ENCODE measurements at places on chromosomes 13 and 19.

GRCh38 chr19:13234518-13234917 is 84.3 kb downstream of the IER2 start:
- DNase-seq: peak; percentile 84

- DNase-seq: no peak
Measured at GRCh38 chr19:42030645-42031440, 36.8 kb upstream of the ATP1A3 start.

- peak; percentile 87 for DNase-seq
Measured at GRCh38 chr19:16594131-16594586, 21.9 kb upstream of the SLC35E1 start.

- DNase-seq: no peak
Measured at GRCh38 chr13:79171141-79172061, 234.7 kb downstream of the RBM26 start.

- no peak for DNase-seq
Measured at GRCh38 chr19:35519291-35519690, 5.8 kb upstream of the DMKN start.

- DNase-seq: no peak
Measured at GRCh38 chr13:110311443-110312338, 4.6 kb downstream of the COL4A2 start.

DNA sequence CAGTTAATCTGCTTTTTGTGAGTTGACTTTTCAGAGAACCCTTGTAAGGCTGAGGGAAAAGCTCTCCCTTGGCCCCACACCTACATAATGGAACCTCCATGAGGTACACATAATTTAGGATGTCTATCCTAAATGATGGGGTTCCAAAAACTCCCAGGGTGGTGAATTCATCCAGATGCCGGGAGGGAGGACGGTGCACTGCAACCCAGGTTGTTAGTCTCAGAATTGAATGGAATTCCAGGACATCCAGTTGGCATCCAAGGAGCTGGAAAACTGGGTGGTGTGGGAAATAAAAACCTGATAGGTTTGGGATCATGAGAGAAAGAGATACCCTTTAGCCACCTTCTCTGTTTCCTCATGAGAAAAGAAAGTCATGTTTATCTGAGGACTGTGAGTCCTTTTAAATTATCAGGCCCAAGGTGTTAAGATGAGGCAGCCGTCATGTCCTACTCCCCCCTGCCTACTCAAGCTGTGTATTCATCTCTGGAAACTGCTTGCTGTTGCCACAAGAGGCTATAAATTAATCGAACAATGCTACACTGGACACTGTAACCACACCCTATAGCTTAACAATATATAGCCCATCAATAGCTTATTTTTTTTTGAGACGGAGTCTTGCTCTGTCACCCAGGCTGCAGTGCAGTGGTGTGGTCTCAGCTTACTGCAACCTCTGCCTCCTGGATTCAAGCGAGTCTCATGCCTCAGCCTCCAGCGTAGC is 49.5 kb downstream of the C13orf46 start:
- no peak for DNase-seq

GRCh38 chr19:33214596-33214995 is 11.1 kb downstream of the SLC7A10 start:
- peak; percentile 20 for DNase-seq

DNA sequence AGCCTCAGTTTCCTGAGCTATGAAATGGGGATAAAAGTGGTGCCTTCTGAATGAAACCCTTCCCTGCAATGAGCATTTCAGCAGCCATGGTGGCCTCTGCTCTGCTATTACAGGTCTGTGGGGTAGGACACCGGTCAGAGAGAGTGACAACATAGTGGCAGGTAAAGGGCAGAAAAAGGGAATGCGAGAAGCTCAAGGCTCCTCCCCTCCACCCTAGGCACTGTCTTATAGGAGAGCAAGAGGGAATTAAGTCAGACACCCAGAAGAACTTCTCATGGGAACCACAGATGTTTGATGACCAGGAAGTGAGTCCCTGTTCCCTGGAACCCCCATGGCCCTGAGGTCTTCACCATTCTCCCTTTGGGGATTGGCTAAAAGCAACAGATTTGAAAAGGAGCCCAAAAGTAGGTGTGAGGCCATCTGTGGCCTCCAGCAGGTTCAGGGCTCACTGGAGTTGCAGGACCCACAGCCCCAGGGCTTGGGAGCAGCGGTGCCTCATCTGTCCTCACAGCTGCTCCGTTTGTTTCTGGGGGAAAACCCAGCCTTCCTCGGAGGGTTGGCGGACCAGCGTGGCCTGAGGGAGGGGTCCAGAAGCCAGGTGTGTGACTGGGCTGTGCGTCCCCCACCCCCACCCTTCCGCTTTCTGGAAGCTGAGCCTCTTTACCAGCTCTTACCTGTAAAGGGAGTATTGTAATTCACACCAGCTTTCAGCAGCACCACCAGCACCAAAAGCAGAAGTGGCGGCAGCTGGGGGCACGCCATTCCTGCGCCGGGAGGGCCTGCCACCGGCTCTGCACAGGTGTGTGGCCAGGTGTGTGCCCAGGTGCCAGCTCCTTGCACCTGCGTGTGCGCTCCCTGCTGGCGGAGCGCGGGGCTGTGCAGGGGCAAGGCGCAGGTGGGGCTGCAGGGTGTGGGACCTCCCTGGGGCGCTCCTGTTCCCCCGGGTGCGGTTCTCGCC is 19.4 kb downstream of the IQCN start:
- no peak for DNase-seq

- no peak for DNase-seq
Measured at GRCh38 chr13:25816239-25816638, 235.6 kb downstream of the SHISA2 start.

- DNase-seq: no peak
Measured at GRCh38 chr13:46367617-46368327, 19.3 kb downstream of the RUBCNL start.

DNA sequence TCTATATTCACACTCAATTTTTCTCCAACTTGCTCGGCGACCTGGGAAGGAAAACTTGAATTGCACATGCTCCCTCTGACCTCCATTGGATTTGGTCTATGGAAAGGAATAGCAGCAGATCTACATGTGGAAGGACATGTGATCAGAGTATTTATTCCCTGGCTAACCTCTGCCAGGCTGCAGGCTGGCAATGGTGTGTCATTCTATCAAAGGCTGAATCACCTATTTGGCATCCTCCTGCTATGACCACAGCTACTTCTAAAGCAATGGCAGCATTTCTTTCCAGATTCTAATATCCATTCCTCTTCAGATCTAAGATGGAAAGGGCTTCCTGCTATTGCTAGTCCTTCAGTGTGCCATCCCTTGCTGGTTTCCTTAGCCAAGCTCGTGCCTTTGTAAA is 144.3 kb upstream of the FREM2 start:
- no peak for DNase-seq

GRCh38 chr13:46572752-46573431 is 19.9 kb downstream of the LRCH1 start:
- no peak for DNase-seq

DNA sequence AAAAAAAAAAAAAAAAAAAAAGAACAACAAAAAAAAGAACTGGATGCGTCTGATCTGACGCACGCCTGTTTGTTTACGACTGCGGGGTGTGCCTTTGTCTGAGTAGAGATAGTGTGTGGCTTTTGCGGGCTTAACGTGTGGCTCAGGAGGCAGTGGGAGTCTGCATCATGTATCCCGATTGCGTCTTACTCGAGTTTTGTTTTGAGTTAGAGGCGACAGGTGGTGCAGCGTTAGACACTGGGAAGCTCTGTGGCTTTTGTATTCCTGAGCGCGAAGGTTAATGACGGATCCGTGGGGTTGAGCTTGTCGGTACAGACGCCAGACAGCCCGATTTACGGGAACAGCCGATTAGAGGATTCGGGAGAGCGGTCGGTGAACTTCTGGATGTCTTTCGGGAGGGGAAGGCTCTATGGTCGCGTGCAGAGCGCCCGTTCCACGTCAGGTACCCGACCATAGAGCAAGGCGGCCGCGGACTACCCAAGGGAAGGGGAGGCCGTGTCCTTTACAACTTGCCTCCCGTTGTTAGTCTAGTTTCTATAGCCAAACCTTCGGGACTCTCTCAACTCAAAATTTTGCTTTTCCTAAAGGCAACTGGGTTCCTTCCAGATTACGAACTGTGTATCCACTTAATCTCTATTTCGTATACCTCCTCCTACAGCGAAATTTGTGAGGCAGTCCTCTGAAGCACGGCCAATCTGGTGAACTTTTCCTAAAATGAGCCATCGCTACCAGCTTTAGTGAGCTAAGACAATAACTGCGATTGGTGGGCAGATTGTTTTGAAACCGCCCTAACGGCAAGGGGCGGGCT is 926 bp upstream of the HNRNPUL1 start:
- peak; percentile 87 for DNase-seq

DNA sequence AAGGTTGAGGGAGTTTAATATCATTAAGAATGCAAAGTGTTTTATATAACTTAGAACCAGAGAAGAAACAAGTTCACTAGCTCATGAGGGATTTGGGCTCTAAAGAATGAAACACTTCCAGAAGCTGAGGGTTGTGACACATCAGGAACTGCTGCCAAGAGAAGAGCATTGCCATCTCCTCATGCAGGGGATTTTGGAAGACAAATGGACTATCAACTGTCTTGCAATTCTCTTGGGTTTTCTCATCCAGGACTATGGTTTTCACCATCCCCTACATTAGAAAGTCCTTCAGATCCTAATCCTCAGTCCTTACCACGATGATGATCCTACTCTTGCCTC is 59.7 kb upstream of the KL start:
- DNase-seq: no peak

- no peak for DNase-seq
Measured at GRCh38 chr19:13831537-13832467, 36.6 kb downstream of the ZSWIM4 start.

- DNase-seq: no peak
Measured at GRCh38 chr13:43159026-43159461, 135.7 kb downstream of the DNAJC15 start.

GRCh38 chr13:69226427-69226826 is 881.2 kb upstream of the ATXN8OS start:
- DNase-seq: no peak
